Ovary (tissue), 10 donors: ENCODE measurements at places on chromosomes 12 and 14.
A peak's percentile ranks its signal among the peaks of the same experiment; 100 is the strongest.

- DNase-seq, result no peak
These were observed 48.1 kb upstream of the PZP start for GRCh38 chr12:9256341-9256740.

- DNase-seq, result no peak
These were observed 669 bp upstream of the SLC25A21 start for GRCh38 chr14:37172936-37173614.

DNA sequence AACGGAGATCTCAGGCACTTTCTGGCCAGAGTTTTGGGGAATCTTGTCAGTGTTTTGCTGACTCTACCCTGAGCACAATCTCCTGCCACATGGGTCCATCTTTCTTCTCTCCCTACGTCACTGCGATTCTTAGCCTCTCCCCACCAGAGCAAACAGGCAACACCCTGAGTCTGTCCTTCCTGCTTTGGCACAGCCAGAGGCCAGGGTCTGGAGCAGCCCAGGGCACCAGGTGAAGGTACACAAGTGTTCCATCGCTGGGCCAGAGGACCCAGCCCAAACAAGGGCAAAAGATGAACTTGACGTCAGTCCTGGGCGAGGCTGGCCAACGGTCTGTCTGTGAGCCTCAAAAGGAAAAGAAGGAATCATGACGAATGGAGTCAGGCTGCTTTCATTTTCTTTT lies 12.7 kb upstream of the CCDC177 start:
- DNase-seq, result no peak

GRCh38 chr12:31570880-31571279 lies 20.1 kb downstream of the DENND5B start:
- DNase-seq, result no peak

GRCh38 chr14:82414853-82415539 lies 881.3 kb upstream of the SEL1L start:
- no peak for DNase-seq

- no peak for DNase-seq
These were observed 33.0 kb downstream of the CKB start for GRCh38 chr14:103489621-103490020.

- DNase-seq, result no peak
These were observed 113.6 kb downstream of the CCER1 start for GRCh38 chr12:90841336-90841735.

DNA sequence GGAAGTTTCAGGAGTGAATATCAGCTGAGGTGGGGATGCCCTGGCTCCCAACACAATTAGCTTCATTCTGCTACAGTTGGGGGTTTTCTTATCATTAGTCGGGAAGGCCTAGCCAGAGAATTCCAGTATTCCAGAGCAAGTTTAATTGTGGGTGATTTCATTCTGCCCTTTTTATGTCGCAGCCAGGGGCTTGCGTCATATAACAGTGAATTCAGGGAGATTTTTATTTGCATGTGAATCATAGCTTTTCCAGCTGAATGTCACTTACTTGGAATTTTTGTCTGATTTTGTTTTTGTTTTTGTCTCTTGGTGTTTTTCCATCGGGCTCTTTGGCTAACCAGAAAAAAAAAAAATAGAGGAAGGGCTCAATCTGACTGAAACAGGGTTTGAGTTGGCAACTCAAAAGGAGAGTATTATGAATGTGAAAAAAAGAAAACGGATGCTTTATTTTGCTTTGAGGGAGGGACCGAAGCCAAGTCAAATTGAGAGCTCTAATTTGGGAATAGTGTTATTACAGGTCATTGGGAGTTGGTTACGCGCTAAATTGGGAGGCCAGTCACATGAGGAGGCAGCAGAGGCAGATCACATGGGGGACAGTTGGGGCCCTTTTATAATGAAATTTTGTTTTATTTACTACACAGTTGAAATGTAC lies 119.4 kb downstream of the SAMD4A start:
- peak; percentile 81 for DNase-seq

GRCh38 chr12:110312581-110313360 lies 31.7 kb downstream of the ATP2A2 start:
- DNase-seq, result peak; percentile 19

DNA sequence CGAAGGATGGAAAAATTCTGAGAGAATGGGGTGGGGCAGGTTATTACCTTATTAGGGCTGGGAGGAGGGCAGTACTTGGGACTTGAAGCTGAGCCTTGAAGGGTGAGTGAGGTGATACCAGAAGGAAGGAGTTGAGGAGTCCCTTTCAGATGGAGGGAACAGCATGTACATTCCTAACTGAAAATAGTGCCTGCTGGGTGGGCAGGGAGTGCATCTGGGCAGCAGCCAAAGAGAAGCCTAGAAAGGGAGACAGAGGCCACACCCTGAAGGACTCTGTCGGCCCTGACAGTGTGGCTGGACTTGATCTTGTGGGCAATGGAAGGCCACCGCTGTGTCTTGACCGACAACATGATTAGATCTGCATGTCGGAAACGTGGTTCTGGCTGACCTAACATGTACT lies 147.6 kb downstream of the NDUFA12 start:
- no peak for DNase-seq

- no peak for DNase-seq
These were observed 8.9 kb upstream of the IRF2BPL start for GRCh38 chr14:77037215-77037937.

DNA sequence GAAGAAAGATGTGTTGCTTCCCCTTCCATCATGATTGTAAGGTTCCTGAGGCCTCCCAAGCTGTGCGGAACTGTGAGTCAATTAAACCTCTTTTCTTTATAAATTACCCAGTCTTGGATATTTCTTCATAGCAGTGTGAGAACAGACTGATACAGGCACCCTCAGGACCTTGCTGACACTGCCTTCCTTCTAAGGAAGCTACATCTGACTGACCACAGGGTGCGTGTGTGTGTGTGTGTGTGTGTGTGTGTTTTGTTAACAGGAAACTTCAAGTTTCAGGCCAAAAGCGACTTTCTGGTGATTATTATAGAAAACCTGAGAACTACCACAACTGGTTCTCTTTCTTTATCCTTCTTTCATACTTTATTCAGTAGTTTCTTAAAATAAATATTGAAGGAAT lies 149.0 kb downstream of the CAPZA3 start:
- no peak for DNase-seq
